ENCODE measurements at places on chromosomes 1 and 21.

GRCh38 chr1:185696422-185697150, 37.6 kb upstream of the HMCN1 start:
- no peak for DNase-seq

GRCh38 chr1:215682232-215682631, 115.1 kb downstream of the KCTD3 start:
- no peak for DNase-seq

GRCh38 chr21:36962098-36962780, 4.2 kb downstream of the HLCS start:
- DNase-seq = no peak

DNA sequence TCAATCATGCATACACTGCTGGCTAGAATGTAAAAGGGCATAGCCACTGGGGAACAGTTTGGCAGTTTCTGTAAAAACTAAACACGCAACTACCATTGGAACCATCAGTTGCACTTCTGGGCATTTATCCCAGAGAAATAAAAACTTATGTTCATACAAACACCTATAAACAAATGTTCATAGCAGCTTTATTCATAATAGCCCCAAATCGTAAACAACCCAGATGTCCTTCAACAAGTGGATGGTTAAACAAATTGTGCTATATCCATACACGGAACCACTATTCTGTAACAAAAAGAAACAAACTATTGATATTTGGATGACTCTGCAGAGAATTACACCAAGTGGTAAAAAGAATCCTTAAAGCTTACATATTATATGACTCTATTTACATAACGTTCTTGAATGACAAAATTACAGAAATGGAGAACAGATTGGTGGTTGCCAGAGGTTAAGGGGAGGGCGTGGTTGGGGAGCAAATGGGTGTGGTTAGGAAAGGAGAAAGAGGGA, 22.8 kb downstream of the LACTBL1 start:
- DNase-seq = no peak

- no peak for DNase-seq
Measured at GRCh38 chr1:180175291-180175690, 20.6 kb downstream of the QSOX1 start.

DNA sequence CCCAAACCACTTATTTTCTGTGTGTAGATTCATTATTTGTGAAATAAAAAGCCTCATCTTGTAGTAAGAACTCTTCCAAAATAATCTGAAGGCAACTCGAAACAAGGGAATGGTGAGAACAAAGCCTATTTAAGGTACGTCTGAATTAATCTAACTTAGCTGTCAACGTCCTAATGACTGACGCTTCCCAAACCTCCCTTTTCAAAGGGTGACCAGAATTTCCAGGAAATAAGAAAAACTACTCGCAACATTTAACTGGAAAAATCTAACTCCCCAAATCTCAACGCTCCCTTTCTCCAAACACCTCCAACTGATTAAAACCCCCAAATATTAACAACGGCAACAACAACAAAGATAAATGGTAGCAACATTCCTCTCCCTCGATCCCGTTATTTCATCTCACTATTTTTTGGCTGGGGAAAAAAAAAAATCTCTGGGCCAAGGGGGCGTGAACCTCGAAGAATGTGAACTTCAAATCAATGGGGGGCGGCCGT, 693 bp downstream of the SRSF10 start:
- DNase-seq = no peak

Measured in activated CD4-positive, alpha-beta T cell treated with anti-CD3 and anti-CD28 coated beads for 4 hours (primary cell).